ENCODE measurements at places on chromosomes 2 and 18.

GRCh38 chr2:101187131-101187530, 35.9 kb upstream of the TBC1D8 start:
- no peak for DNase-seq

DNA sequence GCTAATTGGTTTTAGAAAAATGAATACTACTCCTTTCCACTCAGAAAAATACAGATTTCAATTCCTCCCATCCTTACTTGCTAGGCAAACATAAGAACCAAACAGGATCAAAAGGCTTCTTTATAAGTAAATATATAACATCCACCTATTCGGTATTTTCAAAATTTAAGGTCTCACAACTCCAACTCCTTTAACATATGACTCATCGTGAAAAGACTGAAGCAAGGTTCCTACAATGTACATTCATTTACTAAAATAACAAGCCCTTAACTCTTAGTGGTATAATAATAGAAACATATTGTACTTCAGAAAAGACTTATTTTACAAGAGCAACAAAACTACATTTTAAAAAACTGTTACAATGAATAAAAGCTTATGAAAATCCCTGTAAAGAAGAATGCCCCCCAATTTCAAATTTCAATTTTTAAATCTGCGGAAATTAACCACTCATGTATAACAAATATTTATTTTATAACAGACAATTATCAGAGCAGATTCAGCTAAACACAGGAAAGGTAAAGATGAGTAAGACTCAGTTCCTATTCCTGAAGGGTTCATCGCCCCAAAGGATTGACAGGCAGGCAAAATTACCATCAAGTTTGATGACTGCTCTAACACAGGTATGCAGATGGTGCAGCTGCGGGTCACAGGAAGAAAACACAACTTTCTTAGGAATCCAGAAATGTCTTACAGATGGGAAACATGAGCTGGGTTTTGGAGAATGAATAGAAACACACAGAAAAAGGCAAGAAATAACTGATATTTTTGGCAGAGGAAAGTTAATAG, 96.4 kb downstream of the COBLL1 start:
- no peak for DNase-seq

DNA sequence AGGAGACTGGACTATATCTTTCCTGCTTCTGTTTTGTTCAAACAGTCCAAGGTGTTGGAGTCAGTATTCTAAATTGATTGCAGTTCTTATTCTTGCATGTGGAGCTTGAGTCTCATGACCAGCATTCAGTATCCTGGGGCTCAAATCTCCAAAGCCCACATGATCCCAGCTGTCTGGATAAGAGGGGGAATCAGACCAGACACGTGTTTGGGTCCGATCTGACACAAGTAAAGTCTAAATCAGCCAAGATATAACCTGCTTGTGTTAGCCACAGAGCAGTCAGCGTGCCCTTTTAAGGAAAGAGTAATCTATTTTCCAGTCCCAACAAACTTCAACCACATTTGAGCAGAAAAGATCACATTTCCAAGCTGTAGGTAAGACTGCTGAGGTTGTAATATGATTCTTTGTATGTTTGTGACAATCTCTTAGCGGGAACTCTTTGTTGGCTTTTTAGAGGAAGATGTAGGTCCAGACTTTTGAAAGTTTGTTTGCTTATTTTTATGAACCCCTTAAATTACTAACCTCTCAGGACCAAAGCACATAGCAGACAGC, 334.6 kb downstream of the SLC4A3 start:
- DNase-seq: no peak

- DNase-seq: no peak
These were observed 109.6 kb upstream of the CDC42EP3 start for GRCh38 chr2:37781028-37781427.

GRCh38 chr2:234796045-234796591, 155.7 kb upstream of the SH3BP4 start:
- DNase-seq: no peak

DNA sequence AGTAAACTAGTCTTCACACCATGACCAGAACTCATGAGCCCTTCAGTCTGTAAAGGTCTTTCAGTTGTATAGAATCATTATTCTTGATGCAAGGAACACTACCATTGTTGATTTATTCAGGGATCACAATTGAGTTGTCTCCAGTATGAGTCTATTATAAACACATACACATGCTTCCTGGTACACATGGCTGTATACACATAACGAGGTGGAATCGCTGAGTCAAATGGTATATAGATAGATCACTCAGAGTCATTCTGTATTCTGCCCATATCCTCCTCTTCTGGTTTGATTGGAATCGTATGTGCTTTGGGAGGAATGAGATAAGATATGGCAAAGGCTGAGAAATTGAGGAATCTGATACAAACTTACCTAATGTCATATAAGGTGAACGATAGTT, 216.0 kb downstream of the UBE2E3 start:
- DNase-seq: no peak

- no peak for DNase-seq
These were observed 56.9 kb upstream of the NEMP2 start for GRCh38 chr2:190591437-190591836.

DNA sequence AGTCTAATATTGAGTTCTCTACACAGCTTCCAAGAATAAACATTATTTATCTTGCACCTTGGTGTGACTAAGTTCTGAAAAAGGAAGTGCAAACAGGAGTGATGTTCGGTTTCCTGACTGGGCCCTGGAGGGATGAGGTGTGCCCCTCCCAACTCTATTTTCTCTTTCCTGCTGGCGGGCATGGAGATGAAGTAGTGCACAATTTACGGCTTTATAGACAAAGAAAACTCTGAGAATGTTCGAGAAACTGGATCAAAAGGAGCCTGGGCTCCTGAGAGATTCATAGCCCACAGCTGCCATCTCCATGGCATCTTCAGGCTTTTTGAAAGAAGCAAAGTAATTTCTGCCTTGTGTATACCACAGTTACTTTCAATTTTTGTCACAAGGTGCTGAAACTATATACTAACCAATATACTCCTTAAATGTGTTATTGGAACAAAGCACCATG, 22.3 kb downstream of the LRATD1 start:
- DNase-seq: no peak

DNA sequence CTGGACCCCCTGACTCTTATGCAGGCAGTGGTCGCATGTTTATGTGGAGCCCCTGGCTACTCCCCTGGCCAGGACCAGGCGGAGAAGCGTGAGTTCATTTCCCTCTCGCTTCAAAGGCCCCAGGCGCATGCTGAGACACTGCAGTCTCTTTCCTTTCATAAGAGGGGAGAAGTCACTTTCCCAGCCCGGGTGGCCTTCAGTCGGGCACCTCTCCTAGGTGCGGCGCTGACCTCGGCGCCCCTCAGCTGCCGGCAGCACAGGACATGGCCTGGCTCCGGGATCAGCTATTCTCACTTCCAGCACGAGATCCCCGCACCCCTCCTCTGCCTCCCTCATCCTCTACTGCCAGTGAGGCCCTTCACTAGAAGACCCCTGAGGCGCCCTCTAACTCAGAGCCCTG, 184.7 kb upstream of the PXDN start:
- DNase-seq: no peak

- no peak for DNase-seq
These were observed 143.0 kb upstream of the EPAS1 start for GRCh38 chr2:46153996-46154753.

DNA sequence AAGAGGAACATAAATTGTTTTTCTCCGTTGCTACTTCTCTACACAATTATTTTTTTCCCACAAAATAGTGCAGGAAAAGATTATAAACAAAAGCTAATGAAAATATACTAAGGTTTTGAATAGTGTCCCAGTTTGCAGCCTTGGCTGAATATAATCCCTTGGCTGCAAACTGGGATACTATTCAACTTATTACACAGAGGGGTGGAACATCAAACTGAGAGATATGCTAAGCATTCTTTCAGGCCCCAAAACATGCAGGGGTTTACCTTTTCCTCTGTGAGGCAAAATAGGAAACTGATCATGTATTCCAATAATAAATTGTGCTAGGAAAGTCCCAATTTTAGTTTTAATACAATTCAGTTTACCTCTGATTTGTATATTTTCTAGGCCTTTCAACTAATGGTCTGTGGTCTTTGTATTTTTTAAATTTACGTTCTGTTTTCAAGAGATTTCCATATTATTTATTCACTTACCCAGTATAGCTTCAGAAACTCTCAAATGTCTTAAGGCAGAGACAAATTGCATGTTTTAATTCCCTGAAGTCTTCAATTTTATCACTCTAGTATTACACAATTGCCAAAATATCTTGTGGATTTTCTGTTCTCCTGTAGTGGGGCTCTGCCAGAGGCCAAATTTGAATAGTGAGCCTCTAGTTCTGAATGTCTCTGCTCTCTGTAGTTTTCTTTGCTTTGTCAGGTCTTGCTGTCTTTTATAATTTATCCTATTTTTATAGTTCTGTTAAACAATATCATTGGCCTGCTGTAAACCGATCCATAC, 63.9 kb downstream of the PPP1R1C start:
- no peak for DNase-seq

GRCh38 chr18:14025306-14025940, 106.8 kb downstream of the ZNF519 start:
- DNase-seq: no peak

DNA sequence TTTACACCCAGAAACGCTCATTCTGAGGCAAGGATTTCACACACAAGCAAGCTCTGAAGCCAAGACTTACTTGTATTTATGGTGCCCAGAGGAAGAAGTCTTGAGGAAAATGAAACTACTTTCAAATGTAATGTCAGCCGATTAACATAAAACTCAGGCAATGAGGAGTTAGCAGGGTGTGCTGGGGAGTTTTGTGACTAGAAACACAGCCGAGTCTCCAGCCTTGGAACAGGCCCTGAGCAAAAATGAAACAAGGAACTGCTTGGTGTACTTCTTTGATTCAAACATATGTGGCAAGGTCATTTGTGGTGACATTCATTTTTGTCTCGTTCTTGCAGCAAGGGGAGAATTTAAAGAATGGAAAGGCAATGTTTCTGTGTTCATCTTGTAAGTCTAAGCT, 4.5 kb downstream of the DYTN start:
- DNase-seq: no peak

DNA sequence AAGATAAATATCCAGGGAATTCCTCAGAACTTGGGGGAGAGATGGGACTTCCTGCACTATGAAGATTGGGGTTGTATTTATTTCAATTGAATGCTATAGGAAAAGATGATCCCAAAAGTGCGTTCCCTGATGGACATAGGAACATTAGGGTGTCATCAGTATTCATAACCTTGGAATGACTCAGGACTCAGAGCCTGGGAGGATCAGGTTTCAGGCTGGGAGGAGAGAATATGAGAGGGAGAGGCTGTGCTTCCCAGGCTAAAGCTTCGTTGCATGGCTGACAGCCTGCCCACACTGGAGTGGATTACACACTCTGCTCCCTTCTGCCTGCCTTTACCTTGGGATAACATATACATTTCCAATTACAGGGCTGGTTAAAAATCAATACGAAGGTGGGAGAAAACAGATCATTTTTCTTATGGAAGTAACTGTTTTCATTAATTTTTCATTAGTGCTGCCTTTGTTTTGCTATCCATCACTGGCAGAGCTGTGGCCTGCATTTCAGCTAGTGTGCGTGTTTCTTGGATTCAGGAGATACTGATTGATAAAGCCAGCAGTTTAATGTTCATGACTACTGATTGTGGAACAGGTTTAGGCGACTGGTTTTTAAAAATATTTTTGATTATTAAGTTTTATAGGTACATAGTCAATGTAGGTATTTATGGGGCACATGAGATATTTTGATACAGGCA, 118.7 kb downstream of the KCTD1 start:
- DNase-seq: peak; percentile 64

DNA sequence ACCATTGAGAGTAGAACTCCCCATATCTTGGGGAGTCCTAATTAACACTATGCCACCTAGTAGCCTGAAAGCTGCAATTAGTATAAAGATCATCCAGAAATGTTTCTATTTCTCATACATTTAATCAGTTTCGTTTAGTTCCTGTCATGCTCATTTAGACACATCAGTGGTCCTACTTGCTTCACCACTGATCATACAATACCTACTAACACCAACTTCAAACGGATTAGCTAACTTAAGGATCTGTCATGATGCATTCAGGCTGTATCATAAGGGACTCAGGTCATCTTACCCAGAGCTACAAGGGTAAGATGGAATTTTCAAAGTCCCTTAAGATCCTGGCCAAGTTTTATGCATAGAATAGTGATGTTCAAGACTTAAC, 6.8 kb downstream of the SRSF7 start:
- no peak for DNase-seq

- no peak for DNase-seq
These were observed 99.0 kb downstream of the RBBP8 start for GRCh38 chr18:23032030-23032582.

- peak; percentile 69 for DNase-seq
These were observed at the start of gene LYPD6 for GRCh38 chr2:149330127-149331022. TSS of gene LYPD6 (plus strand) at chr2:149330587. CDS start at chr2:149437709, 107,122 bp downstream.

DNA sequence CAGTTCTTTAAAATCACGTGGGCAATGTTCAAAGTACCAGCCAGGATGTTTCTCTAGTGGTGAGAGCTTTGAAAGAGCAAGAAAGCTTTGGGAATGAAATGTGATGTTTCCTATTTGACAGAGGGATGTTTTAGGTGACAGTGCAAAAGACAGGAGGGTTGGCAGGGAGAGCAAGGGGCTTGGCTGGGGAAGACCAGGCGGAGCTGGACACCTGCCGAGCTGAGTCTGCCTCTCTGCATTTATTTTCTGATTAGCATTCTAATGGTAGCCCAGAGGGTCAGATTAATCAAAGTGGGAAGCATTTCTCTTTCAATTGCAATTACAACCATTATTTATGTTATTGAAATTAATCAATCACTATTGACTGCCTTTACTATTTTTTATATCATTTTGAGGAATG, 145.4 kb upstream of the RAB12 start:
- no peak for DNase-seq

DNA sequence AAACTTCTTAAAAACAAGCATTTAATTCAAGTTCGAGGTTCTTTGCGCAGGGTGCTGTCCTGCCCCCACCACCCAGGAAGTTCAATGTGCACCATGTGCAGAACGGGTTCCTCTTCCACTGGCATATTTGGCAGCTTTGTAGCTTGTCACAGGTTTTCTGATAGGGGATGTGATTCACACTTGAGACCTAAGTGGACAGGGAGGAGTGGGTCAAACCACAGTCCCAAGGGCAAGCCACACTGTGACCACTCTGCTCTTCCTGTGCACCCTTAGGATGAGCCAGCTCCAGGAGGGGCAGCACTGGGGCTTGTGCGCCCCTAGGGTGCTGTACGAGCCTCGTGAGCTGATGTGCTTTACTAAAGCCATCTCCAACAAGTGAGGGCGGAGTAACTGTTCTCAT, 82.5 kb downstream of the TGFA start:
- DNase-seq: no peak

DNA sequence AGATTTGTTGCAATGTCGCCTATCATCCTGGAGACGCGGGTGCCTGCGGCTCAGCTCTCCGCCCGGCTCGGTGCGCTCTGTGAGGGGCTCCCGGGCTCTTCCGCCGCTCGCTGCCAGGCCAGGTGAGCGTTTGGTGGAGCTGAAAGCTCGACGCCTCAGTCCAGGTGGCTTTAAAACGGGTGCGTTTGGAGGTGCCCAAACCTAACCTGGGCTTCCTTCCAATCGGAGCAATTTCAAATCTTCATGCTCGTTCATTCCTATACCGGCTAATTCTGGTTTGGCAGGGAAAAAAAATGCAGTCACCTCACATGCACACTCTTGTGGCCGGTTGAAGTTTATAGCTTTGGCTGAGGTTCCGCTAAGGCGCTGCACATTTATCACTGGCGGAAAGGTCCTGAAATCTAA, at the start of gene SLC16A14:
Gene SLC16A14, minus strand, starts transcription at position 274 of the 405 bp plus-strand sequence. CDS start 9,572 bp downstream, outside the sequence.
- peak; percentile 19 for DNase-seq

All from NCI-H524 (cell line).